ENCODE measurements at places on chromosomes 12 and 14.
A peak's percentile ranks its signal among the peaks of the same experiment; 100 is the strongest.

GRCh38 chr12:8698879-8699278 is 1.1 kb downstream of the RIMKLB start:
- DNase-seq, result peak; percentile 53

DNA sequence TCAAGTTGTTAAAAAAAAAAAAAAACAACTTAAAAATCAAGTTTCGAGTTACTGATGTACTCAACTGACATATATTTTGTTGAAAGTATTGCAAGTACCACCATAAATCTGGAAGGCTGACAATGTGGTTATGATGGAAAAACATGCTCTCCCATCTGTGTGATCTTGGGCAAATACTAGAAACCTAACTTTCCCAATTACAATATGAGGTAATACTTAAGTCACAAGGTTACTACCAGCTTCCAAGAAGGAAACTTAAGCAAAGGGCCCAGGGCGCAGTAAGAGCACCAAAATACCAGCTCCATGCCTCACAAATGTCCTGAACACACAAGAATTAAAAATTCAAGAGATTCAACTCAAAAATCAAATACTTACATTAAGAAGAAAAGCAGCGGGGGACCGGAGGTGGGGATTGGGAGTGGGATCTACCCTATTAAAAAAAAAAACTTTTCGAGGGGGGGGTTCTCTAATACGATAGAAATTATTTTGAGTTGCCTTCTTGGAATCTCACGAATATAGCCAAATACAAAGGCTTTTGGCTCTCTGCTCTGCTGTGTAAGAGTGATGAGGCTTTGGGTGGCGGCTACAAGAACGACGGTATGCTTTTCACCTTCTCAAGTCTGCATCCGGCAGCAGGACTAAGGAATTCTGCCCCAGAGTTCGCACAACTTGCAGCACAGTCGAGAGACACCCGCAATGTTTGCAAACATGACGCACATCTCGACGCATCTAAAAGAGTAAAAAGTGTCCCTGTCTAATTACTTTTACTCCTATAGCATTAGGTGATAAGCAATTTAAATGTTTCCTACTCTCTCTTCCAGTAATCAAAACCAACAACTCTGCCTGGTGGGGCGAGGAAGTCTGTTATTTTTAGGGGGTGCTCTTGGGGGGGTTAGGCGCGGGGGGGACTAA is 1.1 kb downstream of the SAV1 start:
- DNase-seq, result peak; percentile 34

DNA sequence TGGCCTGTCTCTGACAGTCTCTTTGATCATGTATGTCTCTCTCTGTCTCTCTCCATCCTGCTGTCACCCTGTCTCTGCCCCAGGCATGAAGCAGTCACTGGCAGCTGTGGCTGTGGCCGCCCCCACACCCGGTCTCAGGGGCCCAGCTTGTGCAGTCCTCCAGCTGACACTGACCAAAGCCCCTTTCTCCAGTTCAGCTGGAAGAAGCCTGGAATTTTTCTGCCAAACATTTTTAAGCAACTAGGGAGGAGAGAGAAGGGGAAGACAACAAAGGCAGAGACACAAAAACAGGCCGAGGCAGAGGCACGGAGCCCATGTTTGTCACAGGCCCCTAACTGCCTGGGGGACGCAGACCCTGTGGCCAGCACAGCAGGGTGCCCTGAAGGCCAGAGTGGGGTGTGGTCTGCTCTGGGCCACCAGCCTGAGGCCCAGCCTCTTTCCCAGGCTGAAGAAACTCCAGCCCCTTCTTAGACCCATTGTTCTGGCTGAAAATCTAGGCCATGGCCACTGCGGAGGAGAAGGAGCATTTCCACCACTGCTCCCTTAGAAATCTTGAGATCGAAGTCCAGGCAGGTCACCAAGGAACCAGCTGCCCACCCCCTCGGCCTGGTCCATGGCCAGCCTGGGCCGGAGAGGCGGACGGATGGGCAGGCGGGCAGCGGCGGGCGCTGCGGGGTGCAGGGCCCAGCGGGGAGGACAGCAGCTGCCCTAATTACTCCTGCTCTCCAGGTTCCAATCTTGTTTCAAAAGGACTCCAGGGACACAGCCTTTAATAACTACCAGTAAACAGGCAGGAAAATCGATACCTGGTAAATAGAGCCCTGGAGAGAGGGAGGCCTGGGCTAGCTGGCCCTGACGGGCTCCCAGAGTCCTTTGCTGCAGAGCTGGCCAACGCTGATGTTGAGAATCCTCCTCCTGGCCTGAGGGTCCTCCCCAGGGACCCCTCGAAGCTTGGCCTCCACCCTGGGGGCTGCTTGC is 14.9 kb downstream of the DTX1 start:
- DNase-seq, result no peak

- DNase-seq, result peak; percentile 71
Observed at GRCh38 chr12:120079411-120080400, 36.8 kb downstream of the RAB35 start.

DNA sequence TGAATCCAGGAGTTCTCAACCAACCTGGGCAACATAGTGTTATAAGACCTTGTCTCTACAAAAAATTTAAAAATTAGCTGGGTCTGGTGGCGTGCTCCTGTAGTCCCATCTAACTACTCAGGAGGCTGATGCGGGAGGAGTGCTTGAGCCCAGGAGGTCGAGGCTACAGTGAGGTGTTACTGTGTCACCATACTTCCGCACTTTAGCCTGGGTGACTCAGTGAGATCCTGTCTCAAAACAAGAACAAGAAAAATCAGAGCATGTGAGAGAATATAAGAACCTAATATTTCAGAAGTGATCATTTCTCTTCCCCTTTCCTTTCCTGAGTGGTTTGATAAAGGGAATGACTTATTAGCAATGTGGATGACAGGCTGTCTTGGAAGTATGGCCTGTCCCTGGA is 9.5 kb downstream of the TRAF3 start:
- DNase-seq, result no peak

GRCh38 chr12:121423682-121424623 is 24.0 kb downstream of the RNF34 start:
- no peak for DNase-seq
